Skeletal muscle cell (primary cell): ENCODE measurements at places on chromosomes 4 and X.

DNA sequence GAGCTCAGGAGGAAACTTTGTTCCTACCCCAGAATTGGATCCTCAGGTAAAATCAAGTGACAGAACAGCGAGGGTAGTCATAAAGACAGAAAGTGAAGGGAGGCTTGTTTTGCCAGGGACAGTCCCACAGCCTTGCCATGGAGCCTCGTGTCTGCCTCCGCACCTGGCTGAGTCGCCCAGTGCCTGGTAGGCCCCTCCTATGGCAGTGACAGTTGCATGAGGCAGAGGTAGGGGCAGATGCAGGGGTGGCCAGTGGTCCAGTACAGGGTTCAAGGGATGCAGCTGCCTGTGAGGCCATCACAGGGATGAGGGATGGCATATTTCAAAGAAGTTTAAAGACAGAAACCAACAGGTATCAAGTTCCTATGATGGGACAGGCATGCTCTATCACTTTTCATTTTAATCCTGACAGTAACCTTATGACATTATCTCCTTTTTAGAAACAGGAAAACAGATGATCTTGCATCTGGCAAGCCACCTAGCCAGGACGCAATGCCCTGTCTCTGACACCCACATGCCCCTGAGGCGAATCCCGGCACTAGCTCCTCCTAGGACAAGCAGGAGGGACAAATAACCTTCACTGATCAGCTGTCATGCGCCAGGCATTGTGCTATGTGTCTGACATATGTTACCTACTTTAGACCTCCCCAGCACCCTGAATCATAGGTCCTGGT lies 127.4 kb upstream of the ENPP6 start:
- no peak for DNase-seq

GRCh38 chr4:84573385-84574068 lies 9.4 kb upstream of the CDS1 start:
- no peak for DNase-seq

DNA sequence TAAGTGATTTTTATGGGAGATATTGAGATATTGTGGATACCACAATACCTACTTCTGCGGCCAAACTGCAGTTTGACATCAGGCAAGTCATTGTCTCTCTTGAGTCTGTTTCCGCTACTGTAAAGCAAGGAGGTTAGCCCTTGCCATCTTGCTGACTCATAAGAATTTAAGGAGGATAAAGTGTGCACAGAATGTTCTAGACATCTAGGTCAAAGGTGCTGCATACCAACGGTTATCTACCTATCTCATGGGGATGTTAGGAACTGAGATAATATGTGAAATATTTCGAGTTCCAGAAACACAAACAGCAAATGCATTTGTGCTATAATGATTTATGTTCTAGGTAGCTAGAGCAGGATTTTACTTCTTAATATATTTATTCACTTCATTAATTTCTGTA lies 211.5 kb upstream of the NR3C2 start:
- no peak for DNase-seq

DNA sequence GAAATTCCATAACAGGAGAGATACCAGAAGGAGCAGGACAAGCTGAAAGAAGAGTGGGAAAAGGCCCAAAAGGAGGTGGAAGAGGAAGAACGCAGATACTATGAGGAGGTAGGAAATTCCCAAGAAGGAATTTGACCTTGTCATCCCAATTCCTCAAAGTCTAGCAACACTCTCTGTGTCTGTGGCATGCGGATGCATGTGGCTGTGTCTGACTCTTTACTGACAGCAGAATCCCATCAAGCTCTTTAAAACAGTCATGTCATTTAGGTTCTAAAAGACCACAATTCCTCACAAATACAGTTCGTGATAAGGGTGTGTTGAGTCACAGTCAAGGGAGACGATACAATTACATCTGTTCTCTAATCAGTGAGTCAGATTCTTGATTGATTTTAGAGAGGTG lies 68.5 kb downstream of the PHOX2B start:
- no peak for DNase-seq

GRCh38 chrX:13658602-13659001 lies 5.7 kb downstream of the TCEANC start:
- no peak for DNase-seq
